ENCODE measurements at places on chromosomes 16 and 17. TPM values are rescaled to one million over a fixed set of nuclear protein-coding genes. Genes with fewer than 3 reads are reported as not detected.
A peak's percentile ranks its signal among the peaks of the same experiment; 100 is the strongest.

DNA sequence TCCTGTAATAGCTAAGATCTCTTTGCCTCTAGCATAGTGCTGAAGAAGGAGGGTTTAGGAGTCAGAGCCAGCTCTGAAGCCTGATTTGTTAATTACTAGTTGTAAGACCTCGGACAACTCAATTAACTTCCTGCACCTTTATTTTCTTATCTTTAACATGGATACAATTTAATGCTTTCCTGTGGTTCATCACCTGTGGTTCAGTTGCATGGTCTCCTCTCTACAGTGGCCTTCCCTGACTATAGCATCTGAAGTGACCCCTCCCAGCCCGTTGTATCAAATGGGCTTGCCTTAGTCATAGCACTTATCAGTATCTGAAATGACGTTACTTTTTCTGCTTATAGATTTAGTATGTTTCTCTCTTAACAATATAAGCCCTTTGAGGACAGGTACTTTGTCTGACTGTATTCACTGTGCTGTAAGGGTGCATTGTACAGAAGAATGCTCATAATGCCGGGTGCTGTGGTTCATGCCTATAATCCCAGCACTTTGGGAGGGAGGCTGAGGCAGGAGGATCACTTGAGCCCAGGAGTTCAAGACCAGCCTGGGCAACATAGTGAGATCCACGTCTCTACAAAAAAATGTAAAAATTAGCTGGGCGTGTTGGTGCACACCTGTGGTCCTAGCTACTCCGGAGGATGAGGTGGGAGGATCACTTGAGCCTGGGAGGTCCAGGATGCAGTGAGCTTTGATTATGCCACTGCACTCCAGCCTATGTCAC, 2.6 kb upstream of the NDE1 start:
- no peak for DNase-seq

GRCh38 chr16:46822270-46822669, 8.7 kb downstream of the C16orf87 start:
- no peak for DNase-seq

DNA sequence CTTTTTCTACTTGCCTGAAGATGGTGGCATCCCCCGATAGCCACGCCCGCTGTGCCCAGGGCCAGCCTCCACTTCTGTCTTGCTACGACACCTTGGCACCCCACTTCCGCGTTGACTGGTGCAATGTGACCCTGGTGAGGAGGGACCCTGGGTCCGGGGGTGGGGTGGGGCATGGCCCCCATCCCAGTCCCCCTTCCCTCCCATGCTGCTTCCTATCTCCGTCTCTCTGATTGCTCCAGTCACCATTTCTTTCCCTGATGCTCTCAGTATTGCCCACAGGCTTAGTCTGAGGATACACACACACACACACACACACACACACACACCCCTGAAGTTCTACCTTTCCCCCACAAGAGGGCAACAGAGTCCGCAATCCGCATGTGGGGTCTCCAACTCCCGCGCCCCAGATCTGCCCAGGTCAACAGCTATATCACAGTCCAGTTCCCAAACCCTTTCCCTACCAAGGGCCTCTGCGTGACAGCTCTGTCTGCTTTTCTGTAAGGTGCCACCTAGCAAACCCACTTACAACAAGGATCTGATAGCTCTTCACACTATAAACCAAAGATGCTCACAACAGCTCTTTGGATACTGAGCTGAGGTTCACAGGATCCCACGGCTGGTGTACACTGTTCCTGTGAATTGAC, 3.4 kb downstream of the SGCA start:
- peak; percentile 94 for DNase-seq

- DNase-seq, result no peak
These were observed 28.4 kb upstream of the NUFIP2 start for GRCh38 chr17:29322363-29322762.

- no peak for DNase-seq
These were observed 19.3 kb downstream of the MYLK3 start for GRCh38 chr16:46728806-46729205.

- no peak for DNase-seq
These were observed 385.4 kb upstream of the RBFOX1 start for GRCh38 chr16:6947291-6947690.

GRCh38 chr17:64340557-64340956, 50.1 kb downstream of the PECAM1 start:
- no peak for DNase-seq

GRCh38 chr16:9138021-9138680, 46.7 kb downstream of the HAPSTR1 start:
- no peak for DNase-seq

GRCh38 chr17:30579610-30580315, 102.6 kb downstream of the GOSR1 start:
- no peak for DNase-seq

DNA sequence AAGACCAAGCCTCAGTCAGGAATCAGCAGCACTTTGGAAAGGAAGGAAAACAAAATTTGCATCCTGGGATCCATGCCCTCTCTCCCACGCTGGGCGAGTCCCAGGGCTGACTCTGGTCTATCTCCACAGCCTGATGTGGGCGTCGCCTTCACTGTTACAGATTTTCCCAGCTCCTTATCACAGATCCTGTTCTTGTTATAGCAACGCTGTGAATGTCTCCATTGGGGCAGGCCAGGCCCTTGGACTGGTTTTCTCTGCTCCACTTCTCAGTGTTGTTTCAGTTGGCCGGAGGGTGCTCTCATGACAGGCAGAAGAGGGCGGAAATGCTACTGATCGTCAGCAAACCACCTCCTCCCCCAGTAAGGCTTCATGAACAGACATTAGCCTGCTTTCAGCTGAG, 127.9 kb upstream of the CDH11 start:
- DNase-seq, result no peak

DNA sequence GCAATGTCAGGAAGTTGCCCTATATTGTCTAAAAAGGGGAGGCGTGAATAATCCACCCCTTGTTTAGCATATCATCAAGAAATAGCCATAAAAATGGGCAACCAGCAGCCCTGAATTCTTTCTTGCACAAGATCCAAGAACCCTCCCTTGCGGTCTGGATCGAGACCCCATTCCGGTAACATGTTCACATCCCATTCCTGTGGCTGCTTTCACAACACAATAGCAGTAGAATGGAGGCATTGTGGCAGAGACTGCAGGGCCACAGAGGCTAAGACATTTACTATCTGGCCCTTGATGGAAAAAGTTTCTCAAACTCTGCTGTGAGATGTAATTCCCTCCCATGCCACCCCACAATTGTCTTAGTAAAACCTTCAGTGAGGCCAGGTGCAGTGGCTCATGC, 73.2 kb downstream of the RMI2 start:
- no peak for DNase-seq

GRCh38 chr17:7137171-7137943, 22.7 kb upstream of the ASGR2 start:
- no peak for DNase-seq

DNA sequence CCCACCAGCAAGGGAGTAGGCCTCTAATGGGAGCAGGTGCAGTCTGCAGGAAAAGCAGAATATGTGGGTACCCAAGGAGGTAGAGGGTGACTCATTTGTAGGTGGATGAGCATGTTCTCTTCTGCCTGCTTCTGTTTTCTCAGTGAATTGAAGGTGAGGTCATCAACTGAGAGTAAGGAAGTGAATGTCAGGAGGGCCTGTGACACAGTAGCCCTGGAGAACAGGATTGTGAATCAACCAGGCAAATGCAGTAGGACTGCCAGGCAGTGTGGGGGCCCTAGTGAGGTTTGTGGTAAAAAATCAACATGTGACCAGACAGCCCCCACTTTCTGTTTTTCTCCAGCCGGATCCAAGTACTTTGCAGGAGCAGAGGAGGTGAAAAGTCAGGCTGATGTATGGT, 150.5 kb upstream of the SOX9 start:
- no peak for DNase-seq

GRCh38 chr16:17940584-17941364, 395.8 kb downstream of the NPIPA8 start:
- no peak for DNase-seq

DNA sequence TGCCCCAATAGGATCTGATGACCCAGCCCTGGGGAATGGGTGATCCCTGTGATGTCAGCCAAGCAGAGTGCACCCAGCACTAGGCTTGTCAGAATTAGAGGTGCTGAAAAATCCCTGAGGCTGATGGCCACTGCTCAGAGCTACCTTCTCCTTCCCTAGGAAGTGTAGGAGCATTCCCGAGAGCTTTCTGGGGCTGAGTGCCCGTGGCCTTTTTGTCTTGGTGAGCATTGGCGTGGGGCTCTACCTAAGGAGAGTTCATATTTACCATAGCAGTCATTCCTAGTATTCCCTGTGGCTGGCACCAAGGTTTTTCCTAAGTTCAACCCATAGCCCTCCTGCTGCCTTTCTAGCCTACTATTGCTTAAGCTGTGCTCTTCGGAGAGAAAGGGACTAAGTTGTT, 22.6 kb upstream of the ARHGAP23 start:
- no peak for DNase-seq

DNA sequence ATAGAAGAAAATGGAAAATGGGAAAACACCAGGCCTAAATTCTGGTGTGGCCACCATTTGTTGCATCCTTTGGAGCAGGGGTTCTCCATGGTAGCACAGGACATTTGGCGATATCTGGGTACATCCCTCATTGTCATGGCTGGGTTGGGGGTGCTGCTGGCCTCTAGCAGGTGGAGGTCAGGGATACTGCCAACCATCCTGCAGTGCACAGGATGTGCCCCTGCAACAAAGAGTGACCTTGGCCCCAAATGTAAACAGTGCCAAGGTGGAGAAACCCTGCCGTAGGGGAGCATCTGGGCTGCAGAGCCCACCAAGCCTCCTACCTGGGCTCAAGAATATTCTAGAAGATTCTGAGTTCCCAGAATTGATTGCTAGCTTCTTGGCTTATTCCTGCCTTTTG, 27.5 kb downstream of the NKD1 start:
- no peak for DNase-seq

- DNase-seq, result peak; percentile 83
These were observed 5.7 kb upstream of the KRT13 start for GRCh38 chr17:41511116-41511515.

DNA sequence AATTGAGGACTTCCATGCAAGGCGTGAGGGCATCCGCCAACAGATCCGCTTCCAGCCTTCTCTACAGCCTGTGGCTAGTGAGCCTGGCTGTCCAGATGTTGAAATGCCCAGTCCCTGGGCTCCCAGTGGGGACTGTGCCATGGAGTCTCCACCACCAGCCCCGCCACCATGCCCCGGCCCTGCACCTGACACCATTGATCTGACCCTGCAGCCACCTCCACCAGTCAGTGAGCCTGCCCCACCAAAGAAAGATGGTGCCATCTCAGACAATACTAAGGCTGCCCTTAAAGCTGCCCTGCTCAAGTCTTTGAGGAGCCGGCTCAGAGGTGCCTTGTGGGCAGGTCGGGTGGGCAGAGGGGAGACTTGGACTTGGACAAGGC, 3.1 kb downstream of the MAPK7 start:
- DNase-seq, result no peak

- no peak for DNase-seq
These were observed 19.4 kb downstream of the NOS2 start for GRCh38 chr17:27780828-27781404.

DNA sequence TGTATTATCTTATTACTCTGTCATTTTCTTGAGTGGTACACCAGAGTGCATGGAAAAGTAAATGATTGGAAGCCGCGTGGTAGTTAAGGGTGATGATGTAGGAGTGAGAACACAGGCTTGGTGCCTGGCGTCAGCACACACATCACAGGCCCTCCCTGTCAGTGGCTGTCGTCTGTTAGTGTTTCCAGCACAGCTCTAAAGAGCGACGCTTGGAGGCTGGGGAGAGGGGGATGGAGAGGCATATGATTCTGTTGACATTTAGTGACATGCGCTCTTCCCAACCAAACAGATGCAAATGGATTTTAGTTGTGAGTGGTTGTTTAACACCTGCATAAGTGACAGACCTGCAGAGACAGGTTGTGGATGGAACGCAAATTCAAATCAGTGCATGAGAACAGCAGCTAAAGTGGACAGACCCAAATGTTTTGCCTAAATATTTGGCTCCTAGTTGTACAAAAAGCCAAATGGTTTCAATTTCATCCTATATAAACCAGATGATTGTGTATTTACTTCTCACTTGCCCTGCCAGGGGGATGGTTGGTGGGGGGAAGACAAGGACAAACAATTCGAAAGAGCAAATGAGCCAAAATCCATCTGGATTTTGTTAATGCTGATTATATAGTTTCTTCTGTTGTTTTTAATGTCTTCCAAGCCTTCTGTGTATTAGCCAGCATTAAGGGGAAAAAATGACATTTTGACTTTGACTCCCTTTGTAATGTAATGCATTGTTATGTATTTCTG, 222.3 kb downstream of the WWOX start:
- DNase-seq, result peak; percentile 13

DNA sequence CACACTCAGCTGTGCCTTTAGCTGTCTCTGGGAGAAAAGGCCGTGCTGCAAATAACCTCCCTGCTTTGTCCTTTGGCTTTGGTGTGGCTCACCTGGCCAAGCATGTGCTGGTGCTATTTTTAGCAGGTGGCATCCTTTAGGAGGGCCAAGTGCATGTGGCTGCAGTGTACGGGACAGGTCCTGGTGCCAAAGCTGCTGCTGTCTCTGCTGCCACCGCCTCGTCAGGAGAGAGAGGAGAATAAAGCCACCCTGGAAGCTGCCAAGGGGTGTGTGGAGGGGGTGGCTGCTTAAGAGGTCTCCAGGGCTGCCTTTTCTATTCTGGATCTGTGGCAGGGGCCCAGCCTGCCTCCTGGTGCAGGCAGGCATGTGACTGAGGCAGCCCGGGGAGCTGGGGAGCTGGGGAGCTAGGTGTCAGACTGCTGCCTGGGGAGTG, 6.2 kb downstream of the AKAP1 start:
- no peak for DNase-seq

- no peak for DNase-seq
These were observed 23.1 kb upstream of the SDK2 start for GRCh38 chr17:73667181-73667959.

DNA sequence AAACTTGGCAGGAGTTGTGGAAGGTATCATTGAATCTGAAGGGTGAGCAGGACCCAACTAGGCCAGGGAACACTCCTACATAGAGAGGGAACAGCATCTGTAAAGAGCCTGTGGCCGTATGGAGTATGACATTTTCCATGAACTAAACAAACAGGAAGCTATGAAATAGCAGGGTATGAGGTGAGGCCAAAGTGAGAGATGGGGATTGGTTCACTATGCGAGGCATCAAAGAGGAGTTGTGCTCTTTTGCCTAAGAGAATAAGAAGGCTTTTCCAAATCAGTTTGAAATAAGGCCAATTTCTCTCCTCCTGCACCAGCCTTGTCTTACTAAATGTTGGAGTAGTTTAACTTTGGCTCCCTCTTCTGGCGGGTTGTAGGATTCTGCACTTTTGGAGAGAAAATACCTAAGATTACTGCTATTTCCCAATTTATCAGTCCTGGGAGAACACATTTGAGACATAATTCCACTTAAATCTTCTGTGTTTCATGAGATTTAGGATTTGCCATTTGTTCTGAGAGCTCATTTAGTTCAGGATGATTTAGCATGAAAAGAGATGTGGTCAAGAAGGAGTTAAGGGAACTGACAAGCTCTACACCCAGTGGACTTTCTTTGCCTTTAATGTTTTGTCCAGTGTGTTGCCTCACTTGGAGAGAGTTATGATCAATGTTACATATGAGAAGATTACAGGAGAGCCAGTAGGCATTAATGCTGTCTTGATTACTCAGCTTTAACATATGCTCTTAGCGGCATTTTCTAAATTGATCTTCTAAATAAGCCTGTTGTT, 55.4 kb downstream of the TNRC6C start:
- DNase-seq, result peak; percentile 61

GRCh38 chr16:89175280-89176146, 4.0 kb downstream of the CDH15 start:
- no peak for DNase-seq

Gene ZNF423
- total RNA-seq, result 42.9 TPM

Gene HOXB4
- total RNA-seq, result 0.03 TPM

Gene FOXN1
- not detected for total RNA-seq

Gene SUZ12
- total RNA-seq, result 26.5 TPM

Gene SLFN5
- total RNA-seq, result 9.2 TPM

Gene KRTAP29-1
- total RNA-seq, result not detected

Gene ASGR1
- 12.3 TPM for total RNA-seq

Gene PDIA2
- 2.1 TPM for total RNA-seq
